ENCODE measurements at places on chromosomes 2 and 18.

DNA sequence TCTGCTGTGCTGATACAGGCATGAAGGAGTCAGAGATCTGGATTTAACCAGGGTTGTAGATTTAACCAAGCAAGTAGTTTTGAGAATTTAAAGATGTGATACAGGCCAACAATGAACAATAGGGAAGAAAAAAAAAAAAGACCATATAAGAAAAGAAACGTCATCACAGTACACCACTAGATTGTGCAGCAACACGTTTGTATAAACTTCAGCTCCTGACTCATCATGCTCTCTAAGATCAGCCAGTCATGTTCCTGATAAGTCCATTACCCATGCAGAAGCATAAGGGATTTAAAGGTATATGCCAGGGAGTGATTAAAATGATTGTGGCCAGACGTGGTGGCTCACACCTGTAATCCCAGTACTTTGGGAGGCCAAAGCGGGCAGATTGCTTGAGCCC lies 22.3 kb upstream of the ERICH2 start:
- peaks cover 45% of the 10 kb centered on the region for H3K27me3 ChIP-seq
- H3K4me1 ChIP-seq: no peaks in the 10 kb centered on the region
- H3K4me3 ChIP-seq: no peak overlapping the region
- H3K27ac ChIP-seq: no peak overlapping the region
- no peaks in the 10 kb centered on the region for H3K36me3 ChIP-seq

- peaks cover 2% of the 10 kb centered on the region for H3K4me1 ChIP-seq
- no peak overlapping the region for H3K4me3 ChIP-seq
- peaks cover 34% of the 10 kb centered on the region for H3K36me3 ChIP-seq
- no peak overlapping the region for H3K27ac ChIP-seq
Observed at GRCh38 chr18:58723810-58724602, 52.7 kb downstream of the MALT1 start.

DNA sequence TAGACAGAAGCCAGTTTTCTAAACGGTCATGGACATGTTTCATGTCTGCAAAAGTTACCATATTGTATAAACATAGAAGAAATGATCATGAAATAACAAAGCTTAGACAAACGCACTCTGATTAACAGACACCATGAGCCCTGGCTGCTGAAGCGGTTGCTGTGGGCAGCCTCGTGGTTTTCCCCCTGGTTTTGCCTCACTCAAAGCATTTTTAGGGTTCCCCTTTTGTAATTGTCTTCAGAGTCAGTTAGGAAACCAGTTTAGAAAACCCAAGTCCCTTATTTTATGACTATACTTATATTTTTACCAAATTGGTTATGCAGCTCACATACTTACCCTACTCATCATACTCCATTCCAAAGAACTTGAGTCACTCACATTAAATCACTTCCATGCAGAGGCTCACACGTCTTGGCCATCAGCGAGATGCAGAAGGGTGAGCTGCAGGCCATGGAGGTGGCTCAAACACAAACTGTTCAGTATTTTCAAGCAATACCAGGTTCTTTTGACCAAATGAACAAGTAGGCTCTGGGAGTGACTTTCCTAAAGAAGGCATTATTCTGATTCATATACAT lies 105.6 kb upstream of the SALL3 start:
- no peak overlapping the region for H3K27ac ChIP-seq
- no peaks in the 10 kb centered on the region for H3K36me3 ChIP-seq
- H3K4me1 ChIP-seq: no peaks in the 10 kb centered on the region

DNA sequence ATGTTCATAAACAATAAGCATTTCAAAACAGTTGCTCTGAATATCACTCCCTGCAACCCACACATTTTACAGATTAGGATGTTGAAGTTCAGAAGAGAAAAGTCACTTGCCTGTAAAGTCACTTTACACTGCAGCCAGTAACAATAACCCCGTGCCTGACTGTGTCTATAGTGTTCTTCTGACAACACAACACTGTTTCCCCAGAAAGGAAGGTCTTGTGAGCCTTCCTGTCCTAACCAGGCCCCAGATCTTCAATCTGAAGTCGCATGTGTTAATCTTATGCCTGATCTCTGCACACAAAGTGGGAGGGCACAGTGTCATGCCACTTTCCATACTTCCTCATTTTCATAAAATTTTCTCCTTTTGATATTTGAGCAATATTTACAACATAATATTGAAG lies 120.2 kb downstream of the FEZ2 start:
- H3K4me1 ChIP-seq: no peaks in the 10 kb centered on the region
- DNase-seq: no peak

- peaks cover 18% of the 10 kb centered on the region for H3K4me1 ChIP-seq
- DNase-seq: no peak
- peaks cover 2% of the 10 kb centered on the region for H3K36me3 ChIP-seq
Observed at GRCh38 chr2:54073796-54074195, 41.6 kb upstream of the ACYP2 start.

DNA sequence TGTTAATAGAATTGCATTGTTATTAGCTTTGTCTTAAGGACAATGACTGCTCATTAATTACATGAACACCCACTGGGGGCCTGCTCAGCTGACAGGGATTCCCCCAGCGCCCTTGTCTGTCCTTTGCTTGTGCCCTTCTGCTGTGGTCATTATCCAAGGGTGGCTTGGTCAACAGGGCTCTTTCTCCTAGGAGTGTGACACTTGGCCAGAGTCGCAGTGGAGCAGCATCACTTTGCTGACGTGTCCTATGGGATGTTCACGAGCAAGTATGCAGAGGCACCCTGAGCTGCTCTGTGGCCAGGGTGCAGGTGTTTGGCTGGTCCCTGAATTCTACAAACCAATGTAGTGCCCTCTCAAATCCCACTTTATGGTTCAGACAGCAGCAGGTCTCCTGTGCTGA lies 46.0 kb downstream of the PTGR3 start:
- peaks cover 13% of the 10 kb centered on the region for H3K27me3 ChIP-seq
- DNase-seq: no peak
- H3K4me3 ChIP-seq: no peak overlapping the region
- H3K4me1 ChIP-seq: peaks cover 3% of the 10 kb centered on the region
- no peak overlapping the region for H3K27ac ChIP-seq

- DNase-seq: no peak
- H3K4me1 ChIP-seq: peaks cover 28% of the 10 kb centered on the region
- no peak overlapping the region for H3K27ac ChIP-seq
Observed at GRCh38 chr2:216877085-216877484, 17.2 kb upstream of the TNP1 start.

- H3K27me3 ChIP-seq: no peaks in the 10 kb centered on the region
- no peak overlapping the region for H3K27ac ChIP-seq
- no peaks in the 10 kb centered on the region for H3K4me1 ChIP-seq
- DNase-seq: no peak
Observed at GRCh38 chr2:210546424-210547208, 9.8 kb upstream of the CPS1 start.

DNA sequence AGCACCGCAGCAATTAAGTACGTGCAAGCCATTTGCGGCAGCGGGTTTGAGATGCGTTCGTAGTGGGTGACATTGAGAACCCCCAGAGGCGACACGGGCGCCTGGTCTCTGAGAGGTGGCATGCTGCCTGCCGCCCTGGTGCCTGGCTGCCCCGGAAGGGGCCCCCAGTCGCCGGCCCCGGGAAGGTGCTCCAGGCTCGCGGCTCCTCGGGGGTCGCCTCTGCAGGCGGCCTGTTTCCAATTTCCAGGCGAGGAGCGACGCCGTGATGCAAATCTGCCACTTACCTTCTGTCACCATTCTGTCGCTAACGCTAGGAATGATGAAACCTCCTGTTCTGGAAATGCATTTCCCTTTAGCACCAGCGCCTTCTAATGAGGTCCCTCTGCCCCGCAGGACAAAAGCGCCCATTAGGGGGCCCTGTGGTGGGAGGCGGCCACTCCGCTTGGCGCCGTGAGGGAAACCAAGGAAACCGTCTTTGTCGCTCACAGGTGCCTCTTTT lies 13.0 kb downstream of the KIF5C start:
- DNase-seq: no peak
- peaks cover 42% of the 10 kb centered on the region for H3K27me3 ChIP-seq
- peak overlapping the region; percentile 74 for H3K4me3 ChIP-seq

DNA sequence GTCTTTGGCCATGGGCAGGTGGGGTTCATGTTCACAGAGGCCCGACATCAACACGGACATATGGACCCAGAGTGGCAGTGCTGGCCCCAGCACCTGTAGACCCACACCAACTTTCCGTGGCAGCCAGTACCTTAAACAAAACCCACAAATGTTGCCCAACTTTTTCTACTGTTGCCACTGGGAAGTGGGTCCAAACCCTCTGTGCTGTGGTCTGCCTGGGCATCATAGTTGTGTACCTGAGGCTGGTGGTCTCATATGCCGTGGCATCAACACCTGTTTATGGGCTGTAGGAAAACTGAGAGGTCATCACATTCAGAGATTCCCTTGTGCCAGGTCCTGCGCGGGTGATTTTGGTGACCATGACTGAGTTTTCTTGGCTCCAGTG lies 79.9 kb downstream of the SH3RF3 start:
- no peaks in the 10 kb centered on the region for H3K36me3 ChIP-seq
- no peak for DNase-seq
- peaks cover 21% of the 10 kb centered on the region for H3K4me1 ChIP-seq
- no peak overlapping the region for H3K4me3 ChIP-seq

- no peaks in the 10 kb centered on the region for H3K4me1 ChIP-seq
- no peak overlapping the region for H3K4me3 ChIP-seq
- H3K27ac ChIP-seq: no peak overlapping the region
- H3K36me3 ChIP-seq: no peaks in the 10 kb centered on the region
- no peaks in the 10 kb centered on the region for H3K27me3 ChIP-seq
Observed at GRCh38 chr18:30889519-30890301, 152.8 kb downstream of the DSC3 start.

DNA sequence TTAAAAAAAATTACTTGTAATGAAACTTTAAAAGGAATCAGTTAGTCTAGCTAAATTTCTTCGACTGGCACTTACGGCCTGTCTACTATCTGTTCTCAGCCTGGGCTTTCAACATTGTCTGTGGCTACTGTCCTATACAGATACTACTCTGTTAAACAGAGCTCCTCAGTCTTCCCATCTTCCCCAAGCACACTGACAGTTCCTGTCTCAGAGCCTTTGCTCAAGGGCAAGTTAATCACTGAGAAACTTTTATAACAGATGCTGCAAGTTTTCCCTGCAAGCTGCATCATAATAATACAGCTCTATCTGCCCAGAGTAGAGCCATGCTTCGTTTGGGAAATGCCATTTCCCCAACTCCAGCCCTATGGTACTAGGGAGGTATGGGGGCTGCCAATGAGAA lies 11.3 kb upstream of the YPEL5 start:
- no peak for DNase-seq
- H3K4me3 ChIP-seq: no peak overlapping the region
- no peak overlapping the region for H3K27ac ChIP-seq

DNA sequence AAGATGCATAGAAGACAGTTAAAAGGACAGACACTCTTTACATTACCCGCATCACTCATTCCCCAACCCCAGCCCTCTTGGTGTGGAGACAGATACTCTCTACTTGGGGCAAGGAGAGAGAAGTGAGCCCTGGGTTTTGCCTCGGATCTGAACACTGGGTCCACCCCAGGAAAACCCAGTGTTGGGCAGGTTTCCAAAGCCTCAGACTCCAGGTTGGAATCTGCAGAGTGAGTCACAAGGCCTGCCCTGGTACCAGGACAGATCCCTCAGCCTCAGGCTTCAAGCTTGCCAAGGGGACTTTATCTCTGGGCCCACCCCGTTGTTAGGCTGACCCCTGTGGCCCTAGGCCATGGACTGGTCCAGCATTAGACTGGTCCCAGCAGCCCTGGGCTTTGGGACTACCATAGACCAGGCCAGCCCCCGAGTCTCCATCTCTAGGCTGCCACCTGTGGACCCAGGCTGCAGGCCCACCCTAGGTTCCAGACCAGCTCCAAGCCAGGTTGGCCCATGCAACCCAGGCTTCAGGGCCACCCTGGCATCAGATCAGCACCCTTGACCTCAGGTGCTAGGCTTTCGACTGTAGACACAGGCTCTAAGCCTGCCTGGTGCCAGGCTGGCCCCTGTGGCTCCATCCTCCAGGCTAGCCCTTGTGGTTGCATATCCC lies 112.8 kb downstream of the GULP1 start:
- H3K27me3 ChIP-seq: no peaks in the 10 kb centered on the region
- DNase-seq: no peak
- H3K36me3 ChIP-seq: no peaks in the 10 kb centered on the region
- no peaks in the 10 kb centered on the region for H3K4me1 ChIP-seq
- H3K27ac ChIP-seq: no peak overlapping the region

DNA sequence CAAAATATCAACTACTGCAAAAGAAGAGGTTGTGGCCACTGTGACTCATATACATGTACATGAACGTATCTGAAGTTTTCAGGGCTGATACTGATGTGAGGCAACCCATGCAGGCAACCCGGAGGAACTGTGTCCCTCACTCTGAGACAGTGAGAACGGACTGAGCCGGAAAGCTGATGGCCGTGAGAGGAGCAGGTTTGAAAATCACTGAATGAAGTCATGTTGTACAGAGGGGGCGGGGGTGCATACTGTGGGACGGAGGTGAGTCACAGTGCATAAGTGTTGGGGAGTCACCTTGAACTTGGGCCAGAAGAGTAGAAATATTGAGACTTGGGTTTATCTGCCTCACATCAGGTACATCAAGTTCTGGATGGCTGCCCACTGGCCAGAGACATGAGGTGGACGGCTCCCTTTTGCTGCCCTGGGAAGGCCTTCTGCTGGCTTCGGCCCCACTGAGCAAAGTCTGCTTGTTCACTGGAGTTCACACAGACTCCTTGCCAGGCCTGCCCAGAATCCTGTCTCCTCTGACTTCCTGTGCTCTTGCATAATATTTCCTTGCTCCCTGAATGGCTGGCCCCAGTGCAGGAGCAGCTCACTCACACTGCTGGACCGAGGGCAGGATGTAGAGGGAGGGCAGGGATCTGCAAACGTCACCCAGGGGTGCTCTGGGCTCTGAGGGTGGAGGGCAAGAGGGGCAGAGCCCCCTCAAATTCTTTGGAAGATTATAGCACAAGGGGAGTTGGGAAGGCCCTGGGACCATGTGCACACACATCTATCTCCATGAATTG lies 18.1 kb downstream of the EPAS1 start:
- peaks cover 27% of the 10 kb centered on the region for H3K4me1 ChIP-seq
- H3K27ac ChIP-seq: peak overlapping the region; percentile 82
- peaks cover 16% of the 10 kb centered on the region for H3K27me3 ChIP-seq

- no peaks in the 10 kb centered on the region for H3K4me1 ChIP-seq
- no peak overlapping the region for H3K27ac ChIP-seq
- H3K27me3 ChIP-seq: peaks cover 2% of the 10 kb centered on the region
- no peaks in the 10 kb centered on the region for H3K36me3 ChIP-seq
Observed at GRCh38 chr2:25103287-25103871, 61.5 kb downstream of the EFR3B start.

DNA sequence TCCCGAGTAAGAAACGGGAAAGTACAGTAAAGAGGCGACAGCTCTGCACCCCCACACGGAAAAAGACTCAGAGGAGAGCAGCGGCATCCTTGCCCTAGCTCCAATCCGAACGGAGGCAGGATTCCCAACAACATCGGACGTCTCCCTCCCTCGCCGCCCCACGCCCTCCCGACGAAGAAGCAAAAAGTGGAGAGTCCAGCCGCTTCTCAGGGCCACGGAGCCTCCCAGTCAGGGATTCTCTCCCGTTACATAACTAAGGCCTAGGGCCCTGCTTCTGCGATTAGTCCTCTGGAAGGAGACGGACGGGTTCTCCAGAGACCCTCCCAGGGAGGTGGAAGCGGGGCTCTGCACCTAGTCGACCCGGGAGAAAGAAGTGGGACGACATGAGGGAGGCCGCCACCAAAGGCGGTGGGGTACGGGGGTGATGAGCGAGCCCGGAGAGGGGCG lies 587 bp downstream of the SUMO1 start:
- H3K4me3 ChIP-seq: peak overlapping the region; percentile 96
- H3K27me3 ChIP-seq: no peaks in the 10 kb centered on the region
- DNase-seq: peak; percentile 17
- H3K4me1 ChIP-seq: peaks cover 19% of the 10 kb centered on the region
- no peaks in the 10 kb centered on the region for H3K36me3 ChIP-seq
- peak overlapping the region; percentile 90 for H3K27ac ChIP-seq
